Stimulated activated CD8-positive, alpha-beta memory T cell treated with anti-CD3 and anti-CD28 coated beads, Interleukin-2, amount 100 ng/mL, for 48 hours (primary cell): ENCODE measurements at places on chromosomes 2 and 18.

DNA sequence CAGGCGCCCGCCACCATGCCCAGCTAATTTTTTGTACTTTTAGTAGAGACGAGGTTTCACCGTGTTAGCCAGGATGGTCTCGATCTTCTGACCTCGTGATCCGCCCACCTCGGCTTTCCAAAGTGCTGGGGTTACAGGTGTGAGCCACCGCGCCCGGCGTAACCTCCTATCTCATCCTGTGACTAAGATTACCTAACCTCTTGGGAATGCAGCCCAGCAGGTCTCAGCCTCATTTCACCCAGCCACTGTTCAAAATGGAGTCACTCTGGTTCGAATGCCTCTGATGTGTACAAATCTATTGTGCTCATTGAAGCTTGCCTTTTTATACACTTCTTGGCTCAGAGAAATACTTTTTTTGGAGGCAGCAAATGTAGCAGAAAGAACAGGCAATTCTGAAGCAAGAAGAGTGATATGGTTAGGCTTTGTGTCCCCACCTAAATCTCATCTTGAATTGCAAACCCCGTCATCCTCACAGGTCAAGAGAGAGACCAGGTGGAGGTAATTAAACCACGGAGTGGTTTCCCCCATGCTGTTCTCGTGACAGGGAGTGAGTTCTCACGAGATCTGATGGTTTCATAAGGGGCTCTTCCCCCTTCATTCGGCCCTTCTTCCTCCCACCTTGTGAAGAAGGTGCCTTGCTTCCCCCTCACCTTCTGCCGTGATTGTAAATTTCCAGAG is 60.6 kb downstream of the SLC4A3 start:
- DNase-seq, result no peak

DNA sequence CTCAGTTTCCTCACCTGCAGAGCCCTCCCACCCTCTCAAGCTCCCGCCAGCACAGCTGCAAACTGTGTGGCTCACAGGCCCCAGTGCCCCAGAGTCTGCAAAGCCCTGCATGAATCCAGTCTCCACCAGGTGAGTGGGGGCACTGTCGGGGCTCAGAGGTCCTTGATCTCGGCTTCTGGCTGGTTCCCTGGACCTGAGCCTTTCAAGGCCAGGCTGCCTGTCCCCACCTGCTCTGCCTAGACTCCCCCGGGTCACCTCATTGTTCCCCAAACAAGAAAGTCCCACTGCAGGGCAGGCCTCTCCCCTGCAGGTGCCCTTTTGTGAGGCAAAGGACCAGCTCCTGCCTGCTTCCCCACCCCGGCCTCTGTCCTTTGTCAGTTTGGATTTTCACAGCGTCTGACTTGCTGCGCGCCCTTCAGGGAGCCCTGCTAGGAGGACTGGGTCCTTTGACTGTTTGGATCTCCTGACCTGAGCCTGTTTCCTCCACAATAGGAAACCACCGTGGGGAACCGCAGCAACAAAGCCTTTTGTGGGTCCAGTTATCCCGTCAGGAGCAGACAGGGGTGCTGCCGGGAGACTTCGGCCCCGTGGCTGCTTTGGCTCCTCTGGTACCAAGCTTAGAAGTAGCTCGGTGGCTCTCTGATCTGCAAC is 200.5 kb upstream of the HDAC4 start:
- no peak for DNase-seq

- no peak for DNase-seq
Observed at GRCh38 chr2:234829074-234829455, 122.8 kb upstream of the SH3BP4 start.

DNA sequence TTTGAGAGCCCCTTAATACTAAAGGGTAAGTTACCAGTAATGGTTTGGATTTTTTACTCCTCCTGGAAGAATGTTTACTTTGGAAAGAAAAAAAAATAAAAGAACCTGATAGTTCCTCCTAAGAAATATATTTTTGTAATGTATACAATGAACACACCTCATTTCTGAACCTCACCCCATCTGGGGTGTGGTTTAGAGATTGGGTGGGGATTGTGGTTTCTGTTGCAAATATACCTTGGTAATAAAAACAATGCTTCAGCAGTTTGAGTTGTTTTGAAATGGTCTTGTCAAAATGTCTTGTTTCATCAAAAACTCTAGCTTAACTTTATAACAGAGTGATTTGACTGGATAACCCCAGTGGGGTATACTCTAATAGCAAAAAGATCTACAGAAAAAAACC is 448.9 kb upstream of the MEIS1 start:
- no peak for DNase-seq

GRCh38 chr2:206846981-206847834 is 81.8 kb downstream of the FASTKD2 start:
- DNase-seq, result no peak

- no peak for DNase-seq
Observed at GRCh38 chr2:235979753-235980435, 188.3 kb downstream of the GBX2 start.

- DNase-seq, result no peak
Observed at GRCh38 chr2:65357959-65358294, 74.5 kb downstream of the SPRED2 start.
